Fibroblast of skin of right biceps (primary cell): ENCODE measurements at places on chromosomes 13 and 19.

DNA sequence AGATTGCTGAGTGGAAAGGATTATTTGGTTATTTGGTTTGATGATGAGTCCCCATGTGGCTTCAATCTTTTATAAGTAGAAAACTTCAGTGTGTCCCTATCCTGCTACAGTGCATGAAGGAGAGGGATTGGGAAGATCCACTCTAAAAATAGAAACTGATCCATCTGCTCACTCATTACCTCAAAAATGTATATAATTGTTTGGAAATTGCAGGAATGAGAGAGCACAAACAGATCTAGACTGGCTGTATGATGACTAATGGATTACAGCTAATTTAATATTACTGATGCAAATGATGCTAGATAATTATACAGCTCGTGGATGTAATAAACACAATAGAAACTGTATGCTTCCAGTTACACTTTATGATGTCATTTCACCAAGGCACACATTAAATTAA is 625.3 kb upstream of the PRR20A start:
- no peak for DNase-seq

- no peak for DNase-seq
These were observed 171.9 kb downstream of the FOXO1 start for GRCh38 chr13:40494513-40494912.

DNA sequence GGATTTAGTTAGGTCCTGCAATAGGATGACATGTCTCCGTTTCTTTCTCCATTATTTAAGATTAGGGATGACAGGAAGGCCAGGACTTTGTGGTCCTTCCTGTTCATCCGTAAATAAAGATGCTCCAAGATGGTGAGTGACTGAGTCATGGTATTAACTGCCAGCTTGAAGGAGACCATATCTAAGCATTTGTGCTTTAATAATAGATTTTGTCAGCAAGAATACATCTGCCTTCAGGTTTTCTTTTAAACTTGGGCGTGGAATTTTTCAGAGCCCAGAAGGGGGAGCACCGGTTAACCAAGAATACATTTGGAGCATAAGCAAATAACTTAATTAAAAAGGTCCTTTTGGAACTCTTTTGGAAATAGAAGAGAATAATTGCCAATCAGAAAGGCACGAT is 68.2 kb downstream of the ARHGAP35 start:
- peak; percentile 47 for DNase-seq

- no peak for DNase-seq
These were observed at the start of gene F7 for GRCh38 chr13:113105032-113105920. Gene F7, plus strand, starts transcription at chr13:113105791. Its CDS starts 51 bp downstream, at chr13:113105842.

DNA sequence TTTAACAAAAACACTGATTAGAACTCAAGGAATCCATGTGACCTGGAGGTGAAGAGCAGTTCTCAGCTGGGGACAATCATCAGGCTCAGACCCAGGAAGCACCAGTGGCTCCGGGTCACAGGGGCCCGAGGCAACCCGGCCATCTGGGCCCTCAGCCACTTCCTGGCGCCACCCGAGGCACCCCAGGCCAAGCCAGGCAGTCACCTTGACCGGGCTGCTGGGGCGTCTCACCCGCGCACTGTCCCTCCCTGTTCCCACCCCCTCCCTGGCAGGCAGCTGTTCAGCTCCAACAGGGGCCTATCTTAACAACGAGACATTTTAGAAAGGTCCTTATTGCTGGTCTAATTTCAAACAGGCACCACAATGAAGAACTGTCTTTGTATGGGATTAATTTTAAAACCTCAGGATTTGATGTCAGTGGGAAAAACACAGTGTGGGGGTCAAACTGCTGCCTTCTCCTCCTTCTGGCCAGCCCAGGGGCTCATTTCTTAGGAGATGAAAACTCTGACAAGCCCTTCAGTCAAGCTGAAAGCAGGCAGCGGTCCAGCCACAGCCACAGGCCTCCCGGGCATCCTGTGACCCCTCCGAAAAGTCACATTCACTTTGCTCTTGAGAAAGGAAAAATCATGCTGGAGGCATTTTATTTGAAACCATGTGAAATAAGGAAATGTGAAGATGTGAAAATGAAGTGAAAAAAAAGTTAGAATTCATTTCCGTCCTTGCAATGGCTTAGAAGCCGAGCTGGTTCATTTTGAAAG is 83.3 kb downstream of the KCTD15 start:
- DNase-seq: no peak

DNA sequence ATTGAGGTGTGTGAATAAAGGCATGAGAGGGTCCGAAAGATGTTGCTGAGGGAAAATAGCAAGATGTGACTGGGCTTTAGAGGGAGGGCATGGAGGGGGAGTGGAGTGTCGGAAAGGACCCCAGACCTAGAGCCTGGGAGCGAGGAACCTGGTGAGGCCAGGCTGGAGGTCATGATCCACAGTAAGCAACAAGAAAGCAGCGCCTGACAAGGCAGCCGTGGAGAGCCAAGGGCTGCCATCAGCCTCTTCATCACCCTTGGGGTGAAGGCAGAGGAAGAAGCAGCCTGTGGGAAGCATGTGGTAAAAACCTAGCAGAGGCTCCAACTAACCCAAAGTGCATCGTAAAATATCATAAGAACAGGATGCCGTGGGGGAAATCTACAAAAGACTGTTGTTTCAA is 162.8 kb upstream of the SOX1 start:
- DNase-seq: no peak

GRCh38 chr19:18493440-18494266 is 28.2 kb downstream of the ELL start:
- no peak for DNase-seq

DNA sequence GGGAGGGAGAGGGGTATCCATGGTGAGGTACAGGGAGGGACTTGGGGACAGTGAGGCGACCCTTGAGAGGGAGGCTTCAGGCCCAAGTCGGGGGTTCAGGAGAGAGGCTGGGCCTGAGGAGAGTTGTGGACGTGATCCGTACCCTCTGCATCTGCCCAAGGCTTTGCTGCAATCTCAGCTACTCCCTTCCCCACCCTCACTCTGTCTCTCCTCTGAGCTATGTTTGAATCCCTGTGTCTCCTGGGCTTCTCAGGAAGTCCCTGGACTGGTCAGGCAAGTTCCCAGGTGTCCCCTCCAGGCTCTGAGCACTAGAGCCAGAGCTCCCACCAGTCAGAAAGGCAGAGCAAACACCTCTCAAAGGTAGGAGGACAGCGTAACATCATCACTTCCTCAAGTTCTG is 1.8 kb downstream of the LIN37 start:
- DNase-seq: no peak

DNA sequence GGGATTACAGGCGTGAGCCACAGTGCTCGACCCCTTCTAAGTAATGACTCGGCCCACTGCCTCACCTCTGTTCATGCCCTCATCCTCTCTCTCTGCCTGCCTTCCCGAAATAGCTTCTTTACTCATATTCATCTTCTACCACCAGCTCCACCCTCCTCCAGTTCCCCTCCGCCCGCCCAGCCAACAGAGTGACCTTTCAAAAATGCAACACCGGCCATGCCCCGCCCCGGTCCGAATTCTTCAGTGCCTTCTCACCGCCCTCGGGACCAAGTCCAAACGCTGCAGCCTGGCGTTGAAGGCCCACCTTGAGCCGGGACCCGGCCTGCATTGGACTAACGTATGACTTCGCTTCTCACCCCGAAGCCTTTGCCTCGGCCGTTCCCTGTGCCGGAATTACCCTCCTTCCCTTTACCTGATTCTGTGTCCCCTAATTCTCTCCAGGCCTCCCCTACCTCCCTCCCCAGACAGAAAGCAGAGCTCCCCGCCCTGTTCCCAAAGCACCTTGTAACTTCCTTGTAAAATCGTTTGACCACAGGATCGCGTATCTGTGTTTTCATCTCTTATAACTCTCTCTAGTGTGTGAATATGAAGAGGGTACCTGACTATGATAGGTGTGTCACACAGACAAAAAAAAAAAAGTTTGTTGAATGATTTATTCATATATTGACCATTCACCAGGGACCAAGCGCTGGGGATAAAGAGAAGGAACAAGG is 8.1 kb upstream of the MUC16 start:
- DNase-seq: no peak

DNA sequence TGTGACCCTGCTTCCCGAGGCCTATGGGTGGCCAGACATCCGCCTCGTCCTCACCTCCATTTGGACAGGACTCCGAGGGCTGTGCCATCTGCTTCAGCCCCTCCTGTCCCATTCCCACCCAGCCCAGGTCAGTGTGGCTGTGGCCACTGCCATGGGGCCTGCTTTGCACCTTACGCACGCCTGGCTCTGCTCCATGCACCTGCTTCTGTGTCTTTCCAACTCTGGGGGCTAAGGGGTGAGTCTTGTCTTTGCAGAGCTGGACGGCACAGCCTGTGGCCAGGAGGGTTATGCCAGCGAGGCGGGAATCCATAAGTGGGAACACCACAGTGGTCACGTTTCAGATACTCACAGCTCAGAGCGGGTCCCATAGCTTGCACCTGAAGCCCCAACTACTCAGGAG is 5.2 kb upstream of the ZNF554 start:
- no peak for DNase-seq

DNA sequence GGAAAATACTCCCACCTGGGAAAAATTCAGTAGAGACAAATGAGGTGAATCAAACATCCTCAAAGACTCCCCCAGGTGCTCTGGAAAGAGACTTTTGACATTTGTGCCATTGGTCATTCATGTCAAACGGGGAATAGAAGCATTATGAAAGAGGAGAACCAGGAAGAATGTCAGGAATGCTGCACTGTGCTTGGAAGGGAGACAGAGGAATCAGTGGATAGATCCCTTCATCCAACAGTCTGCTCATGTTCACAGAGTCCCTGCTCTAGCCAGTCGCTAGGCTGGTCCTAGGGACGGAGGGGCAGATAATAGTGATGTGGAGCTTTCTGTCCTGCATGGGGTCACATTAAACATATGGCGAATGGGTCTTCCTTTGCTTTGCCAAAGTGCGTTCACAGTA is 384.4 kb downstream of the FGF9 start:
- no peak for DNase-seq

DNA sequence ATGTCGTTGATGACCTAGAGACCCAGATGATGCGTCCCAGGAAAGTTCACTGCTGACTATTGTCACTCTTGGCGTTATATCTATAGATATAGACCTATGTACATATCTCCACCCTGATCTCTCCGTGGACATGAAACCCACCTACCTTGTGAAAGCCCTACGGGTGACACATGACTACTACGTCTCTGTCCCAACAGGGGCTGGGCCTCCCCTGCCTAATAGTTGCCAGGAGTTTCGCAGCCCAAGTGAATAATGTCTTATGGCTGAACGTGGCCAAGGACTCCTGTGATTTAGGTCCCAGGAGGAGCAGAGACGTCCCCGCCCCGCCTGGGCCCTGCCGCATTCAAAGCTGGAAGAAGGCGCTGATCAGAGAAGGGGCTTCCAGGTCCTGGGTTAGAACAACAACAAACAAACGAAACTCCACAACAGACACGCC is 4.9 kb upstream of the POU4F1 start:
- no peak for DNase-seq

DNA sequence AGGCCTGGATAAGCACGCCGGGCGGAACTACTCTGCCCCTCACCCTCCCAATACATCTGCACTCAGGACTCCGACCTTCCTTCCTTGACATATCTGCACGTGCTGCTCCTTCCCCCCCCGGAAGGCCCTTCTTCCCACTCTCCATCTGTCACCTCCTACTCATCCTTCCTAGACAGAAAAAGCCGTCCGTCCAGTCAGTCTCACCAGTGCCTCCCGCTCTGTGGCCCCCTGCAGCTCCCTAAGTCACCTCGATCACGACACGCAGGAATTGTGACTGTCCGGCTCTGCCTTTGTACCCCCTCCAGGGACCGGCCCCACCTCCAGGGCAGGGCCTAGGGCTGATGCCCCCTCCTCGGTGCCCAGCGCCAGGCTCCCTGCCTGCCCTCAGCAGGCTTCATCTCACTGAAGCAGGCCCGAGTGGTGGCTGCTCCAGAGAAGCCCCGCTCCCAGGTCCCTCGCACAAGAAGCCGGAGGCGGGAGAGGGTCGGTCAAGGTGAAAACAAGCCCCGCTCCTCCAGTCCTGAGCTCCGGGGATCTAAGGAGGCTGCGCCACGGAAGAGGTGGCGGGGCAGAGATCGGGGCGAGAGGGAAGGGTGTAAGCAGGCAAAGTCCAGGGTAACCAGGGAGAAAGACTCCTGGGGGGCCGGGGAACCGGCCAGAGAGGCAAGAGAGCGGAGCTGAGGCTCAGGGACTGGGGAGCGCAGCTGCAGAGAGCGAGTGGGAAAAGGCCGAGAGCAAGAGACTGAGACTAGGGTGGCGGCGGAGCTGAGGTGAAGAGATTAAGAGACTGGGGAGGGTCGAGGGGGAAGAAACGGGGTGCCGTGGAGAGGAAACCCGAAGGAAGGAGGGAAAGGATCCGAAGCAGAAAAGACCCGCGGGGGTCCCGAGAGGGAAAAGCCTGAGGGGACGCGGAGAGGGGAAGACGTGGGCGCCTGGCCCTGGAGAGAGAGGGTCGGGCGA is 1.1 kb downstream of the PPP6R1 start:
- no peak for DNase-seq

DNA sequence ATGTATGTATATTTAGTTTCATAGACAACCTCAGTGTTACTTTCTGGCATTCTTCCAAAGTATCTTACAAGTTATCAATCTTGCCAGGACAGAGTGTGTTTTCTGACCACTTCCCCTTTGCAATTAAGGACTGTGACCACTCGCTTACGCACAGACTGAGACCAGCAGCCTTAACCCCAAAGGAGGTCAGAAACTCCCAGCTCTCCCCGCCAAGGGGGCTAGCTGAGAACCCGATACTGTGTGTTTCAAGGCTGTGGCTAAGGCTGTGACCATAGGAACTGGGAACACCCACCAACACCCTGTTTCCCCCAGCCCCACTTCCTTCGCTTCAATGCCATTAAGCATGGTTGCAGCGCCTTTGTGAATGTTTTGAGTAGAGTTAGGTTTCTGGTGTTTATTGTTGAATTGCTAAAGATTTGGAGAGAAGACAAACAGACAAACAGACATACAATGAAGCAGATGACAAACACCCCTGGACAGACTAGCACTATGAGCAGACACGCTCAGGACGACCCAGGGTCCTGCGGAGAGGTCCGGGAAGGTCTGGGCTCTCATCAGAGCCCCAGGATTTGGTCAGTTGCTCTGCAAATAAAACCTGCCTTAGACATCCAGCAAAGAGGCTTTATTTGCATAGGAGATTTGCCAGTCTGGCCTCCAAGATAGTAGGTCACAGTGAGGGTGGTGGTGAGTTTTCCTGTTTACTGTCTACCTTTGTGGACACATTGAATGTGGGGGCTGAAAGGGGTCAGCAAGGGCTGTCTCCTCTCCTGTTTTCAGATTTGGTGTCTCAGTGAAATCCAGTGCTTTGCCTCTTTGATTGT is 25.0 kb upstream of the TNFSF11 start:
- peak; percentile 4 for DNase-seq

DNA sequence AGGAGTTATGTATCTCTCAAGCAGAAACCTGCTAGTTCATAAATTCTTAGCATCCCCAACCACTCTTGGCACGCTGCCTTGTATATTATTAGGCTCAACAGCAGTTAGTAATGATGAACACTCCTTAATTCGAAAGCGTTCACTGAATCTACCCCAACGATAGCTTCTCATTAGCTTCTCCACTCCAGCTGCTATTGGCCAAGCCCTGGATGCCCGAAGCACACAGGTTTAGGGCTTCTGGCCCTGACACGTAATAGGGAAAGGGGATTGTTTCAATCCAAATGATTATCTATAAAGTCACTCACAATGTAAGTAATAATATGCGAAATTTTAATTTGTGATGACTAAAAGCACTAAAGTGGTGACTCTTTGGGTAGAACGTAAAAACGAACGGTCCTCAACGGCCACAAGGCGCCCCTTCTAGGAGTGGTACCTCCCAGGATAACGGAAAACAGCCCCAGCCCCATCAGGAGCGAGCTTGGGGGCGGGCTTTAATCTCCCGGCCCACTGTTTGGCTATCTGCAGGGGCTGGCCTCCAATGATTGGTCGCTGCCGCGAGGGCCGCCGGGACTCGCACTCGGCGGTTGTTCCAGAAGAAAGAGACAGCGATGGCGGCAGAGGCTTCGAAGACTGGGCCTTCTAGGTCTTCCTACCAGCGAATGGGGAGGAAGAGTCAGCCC is at the start of gene RNF17:
TSS of gene RNF17 (plus strand) at position 574 of the 680 bp plus-strand sequence. CDS start at position 609, 35 bp downstream.
- DNase-seq: peak; percentile 13
